ENCODE measurements at places on chromosomes 1 and 21.

DNA sequence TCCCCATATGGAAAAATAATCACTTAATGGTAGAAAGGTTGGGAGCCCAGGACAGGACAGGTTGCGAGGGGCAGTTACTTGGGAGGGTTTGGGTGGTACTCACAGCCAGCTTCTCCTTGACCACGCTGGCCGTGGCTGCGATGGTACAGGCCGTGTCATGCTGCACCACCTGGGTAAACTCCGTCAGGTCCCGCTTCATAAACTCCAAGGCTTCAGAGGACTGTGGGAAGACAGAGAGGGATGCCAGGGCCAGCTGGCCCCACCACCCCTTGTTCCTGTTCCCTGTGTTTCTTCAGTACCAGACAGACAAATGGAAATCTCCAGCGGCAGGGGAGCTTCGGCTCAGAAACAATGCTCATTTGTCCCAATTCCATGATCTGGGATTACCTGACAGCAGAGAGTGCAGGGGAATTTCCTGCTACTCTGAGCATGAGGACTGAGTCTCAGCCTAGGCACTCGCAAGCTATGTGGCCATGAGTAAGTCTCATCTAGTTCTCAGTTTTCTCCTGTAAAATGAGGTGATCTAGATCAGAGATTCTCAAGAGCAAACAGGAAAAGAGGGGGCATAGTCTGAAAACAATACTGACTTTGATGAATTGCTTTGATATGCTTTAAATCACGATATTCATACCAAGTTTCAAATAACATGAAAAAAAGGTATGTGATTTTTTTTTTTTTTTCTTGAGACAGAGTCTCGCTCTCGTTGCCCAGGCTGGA, 7.4 kb downstream of the BSDC1 start:
- no peak for DNase-seq

GRCh38 chr1:169367096-169367685, 406 bp downstream of the NME7 start:
- peak; percentile 9 for DNase-seq

GRCh38 chr1:199310708-199311107, 671.9 kb downstream of the PTPRC start:
- DNase-seq: no peak

DNA sequence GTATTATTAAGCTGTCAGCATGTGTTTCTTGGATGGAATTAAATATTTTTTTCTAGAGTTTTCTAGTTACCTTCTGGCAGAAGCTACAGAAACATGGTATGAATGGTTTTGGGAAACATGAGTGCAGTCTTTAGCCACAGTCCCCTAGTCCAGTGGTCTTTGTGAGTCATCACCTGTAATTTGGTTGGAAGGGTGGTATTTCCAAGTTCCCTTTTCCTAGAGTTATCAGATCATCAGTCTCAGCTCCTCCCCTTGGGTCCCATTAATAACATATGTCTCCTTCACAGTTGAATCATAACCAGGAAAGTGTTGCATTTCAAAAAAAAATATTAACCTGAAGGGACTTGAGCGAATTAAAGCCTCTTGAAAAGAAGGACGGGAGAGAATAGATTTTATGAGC, 27.0 kb downstream of the ELAVL4 start:
- DNase-seq: no peak

DNA sequence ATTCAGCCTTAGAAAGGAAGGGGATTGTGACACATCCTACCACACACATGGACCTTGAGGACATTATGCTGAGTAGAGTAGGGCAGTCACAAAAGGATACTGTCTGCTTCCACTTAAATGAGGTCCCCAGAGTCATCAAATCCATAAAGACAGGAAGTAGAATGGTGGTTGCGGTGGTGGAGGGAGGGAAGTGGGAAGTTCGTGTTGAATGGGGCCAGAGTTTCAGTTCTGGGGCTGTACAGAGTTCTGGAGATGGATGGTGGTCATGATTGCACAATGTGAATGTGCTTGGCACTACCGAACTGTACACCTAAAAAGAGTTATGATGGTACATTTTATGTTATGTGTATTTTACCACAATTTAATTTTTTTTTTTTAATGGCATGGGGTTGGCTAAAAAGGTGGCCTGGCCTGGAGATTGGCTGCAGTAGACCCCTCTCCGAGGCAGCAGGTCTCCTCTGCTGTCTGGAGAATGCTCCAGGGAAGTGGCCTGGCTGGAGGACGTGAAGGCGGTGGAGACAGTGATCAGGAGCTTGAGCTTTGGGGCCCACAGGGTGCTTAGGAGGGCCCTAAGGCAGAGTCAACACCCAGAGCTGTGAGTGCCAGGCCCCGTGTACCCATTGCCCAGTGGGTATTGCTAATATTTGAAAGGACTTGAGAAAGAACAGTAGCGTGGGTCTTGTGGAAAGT, 30.4 kb downstream of the IFNGR2 start:
- no peak for DNase-seq

DNA sequence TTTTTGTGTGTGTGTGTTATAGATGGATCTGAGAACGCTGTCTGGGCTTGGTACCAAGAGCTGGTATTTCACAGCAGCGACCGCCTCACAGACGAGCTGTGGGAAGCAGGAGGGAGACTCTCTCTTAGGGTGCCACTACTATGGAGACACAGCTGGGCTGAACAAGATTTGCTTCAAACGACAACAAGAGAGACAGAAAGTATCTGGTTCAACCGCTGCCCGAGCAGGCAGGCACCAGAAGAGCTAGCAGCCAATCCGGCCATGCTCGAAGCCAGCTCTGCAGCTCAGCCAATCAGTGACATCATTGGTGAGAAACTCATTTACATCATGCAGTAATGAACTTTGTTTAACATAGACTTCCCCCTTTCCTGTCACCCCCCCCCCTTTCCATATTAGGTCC, 341.3 kb downstream of the USP25 start:
- no peak for DNase-seq

DNA sequence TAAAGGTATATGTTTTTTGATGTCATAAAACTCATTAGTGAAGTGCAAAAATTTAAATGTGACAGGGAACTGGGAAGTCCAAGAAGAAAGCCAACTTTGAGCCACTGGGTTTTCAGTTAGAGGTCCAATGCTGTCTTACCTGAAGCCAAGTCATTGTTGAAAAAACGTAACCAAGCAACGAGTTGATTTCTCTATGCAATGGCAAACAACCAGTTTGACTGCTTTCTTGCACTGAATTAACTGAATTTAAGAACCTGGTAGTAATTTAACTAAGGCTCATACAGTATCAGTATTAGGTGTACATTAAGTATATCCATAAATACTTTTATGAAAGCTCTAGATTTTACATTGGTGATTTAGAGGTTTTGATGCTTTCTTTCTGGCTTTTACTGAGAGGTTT, 20.2 kb upstream of the S1PR1 start:
- DNase-seq: no peak

DNA sequence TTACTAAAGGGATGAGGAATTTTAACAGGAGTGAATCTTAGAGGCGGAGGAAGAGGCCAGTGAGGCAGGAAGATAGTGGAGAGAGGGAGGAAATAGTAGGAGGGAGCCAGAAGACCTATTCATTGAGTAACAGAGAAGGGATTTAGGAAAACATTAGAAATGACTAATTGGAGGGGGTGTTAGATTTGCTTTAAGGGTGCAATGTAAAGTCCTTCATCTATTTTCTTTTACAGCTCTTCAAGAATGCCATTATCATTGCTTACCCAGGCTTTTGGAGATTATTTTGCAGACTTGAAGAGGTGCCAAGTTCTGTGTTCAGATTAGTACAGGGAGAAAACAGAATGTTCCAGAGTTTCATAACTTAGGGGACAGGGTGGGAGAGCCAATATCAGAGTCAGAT, 33.8 kb downstream of the OR10J1 start:
- no peak for DNase-seq

DNA sequence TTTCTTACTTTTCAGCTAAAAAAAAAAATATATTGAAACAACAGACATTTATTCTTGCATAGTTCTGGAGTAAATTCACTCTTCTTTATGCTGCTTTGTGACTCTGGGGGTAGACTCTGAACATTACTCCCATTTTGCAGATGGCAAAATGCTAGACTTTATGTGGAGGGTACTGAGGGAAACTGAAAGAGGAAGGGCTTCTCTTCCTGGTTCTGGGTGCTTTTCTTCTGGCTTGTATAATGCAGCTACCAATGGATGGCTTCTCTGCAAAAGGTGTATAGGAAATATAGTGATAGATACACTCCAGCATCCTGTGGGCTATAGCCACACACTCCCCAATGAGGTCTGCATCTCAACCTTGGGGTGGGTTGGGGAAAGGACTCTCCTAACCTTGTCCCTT, 19.7 kb upstream of the ZBTB40 start:
- no peak for DNase-seq

DNA sequence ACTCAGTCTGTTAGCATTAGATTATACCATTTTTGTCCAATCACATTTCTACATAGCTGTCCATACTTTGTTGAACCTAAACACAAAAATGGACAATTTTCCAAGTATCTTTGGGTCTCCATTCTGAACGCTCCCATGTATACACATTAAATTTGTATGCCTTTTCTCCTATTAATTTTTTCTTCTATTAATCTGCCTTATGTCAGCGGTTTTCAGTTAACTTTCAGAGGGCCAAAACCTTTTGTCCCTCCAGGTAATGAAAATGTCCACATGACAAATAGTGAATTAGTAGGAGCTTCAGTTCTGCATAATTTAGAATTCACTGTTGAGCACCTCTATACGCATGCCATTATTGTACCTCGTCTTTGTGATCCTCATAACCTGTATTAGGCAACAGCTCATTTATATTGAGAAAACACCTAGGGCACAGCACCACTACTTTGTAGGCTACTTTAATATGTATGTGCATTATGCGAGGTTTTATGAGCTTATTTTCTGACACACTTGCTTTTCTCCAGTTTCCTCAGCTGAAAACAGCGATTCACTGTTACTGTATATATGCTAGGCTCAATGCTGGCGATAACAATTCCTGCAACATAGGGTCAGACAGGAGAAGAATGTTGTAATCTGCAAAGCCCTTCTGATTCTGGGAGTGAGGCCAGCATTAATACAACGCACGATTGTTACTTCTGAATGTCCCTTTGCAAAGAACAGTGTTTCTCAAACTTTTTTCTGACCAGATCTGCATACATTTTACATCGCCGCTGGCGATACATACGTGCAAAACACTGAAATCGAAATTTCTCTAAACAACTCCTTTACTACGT, 1.1 kb upstream of the ABCD3 start:
- DNase-seq: no peak

DNA sequence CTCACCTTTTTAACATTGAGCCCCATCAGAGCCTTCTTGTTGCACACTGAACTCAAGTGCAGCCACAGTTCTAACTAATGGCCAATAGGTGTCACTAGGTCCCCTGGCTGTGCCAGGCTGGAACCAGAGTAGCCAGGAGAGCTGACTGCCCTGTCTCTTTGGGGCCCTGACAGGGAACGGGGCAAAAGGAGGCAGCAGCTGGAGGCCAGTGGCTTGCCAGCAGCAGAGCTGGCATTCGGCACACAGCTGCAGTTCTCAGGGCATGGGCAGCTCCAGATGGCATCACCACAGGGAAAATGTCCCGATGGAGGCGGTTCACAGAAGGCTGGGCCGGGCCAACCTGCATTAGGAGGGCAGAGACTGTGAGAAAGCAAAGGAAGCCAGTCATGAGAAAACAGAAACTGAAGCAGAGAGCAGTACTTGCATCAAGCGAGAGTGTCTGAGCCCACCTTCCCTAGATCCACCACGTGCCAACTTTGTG, 188.6 kb downstream of the FCRL5 start:
- DNase-seq: peak; percentile 96

- DNase-seq: no peak
Observed at GRCh38 chr1:116078699-116079223, 32.4 kb upstream of the MAB21L3 start.

DNA sequence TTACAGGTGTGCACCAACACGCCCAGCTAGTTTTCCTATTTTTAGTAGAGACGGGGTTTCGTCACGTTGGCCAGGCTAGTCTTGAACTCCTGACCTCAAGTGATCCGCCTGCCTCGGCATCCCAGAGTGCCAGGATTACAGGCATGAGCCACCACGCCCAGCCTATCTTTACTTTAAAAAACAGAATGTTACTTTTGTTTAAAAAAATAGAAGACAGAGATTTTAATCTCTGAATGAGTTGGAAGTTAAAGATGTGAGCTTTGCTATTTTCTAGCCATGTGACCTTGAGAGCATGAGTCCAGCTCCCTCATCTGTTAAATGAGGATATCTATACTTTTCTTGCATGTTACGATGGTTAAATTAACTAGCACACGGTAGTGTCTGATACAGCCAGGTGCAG, 3.9 kb upstream of the PUM1 start:
- DNase-seq: no peak

DNA sequence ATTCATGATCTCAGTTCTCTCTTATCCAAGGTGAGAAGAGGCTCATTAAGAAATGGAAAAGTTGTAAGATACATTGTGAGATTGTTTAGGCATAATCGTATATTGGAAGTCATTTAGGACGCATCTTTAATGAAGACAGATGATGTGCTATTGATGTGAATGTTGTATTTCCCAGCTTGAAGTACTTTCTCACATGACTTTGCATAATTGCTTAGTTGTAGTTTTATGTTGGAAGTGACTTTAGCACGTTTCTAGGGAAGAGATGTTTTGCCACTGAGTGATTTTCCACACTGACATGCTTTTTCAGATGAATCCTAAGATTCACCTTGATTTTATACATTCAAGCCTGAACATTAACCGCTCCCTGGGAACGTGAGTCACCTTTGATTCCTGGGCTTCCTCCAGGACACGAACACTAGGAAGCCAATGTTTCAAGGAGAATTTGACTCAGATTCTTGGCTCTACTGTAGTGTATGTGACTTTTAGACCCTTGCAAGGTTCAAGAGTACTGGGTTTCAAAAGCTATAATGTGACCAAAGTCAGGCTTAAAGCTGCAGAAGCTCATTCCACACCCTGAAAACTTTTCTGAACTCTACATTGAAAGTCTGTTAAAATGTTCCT, 27.9 kb downstream of the ANGEL2 start:
- DNase-seq: no peak

GRCh38 chr1:37764414-37764825, 500 bp downstream of the EPHA10 start:
- DNase-seq: peak; percentile 42

DNA sequence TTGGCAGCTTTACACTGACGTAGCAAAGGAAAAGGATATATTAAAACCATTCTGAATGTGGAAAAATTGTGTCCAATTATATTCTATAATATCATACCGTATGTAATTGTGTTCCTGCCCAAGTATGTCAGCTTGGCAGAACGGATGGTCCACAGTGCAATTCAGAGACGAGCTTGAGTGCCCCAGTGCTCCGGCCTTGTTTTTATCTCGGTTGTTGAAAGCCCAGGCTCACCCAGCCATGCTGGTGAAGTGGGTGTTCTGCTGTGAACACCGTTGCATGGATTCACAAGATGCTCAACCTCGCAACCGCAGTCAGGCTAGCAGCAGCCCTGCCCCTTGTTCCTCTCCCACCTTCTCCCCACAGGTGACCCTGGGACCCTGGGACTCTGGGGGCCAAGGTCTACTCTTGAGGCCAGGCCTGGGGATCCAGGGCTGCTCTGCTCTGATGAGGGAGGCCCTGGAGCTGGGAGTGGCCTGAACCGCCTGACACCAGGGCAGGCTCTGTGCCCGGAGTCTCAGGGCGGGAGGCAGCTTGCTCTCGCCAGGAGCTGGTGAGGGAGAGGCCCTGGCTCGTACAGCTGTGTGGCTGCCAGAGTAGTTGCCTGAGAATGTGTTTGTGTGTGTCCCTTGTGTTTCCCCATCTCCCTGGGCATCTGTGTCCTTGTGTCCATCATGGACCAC, 11.2 kb downstream of the PTPRF start:
- DNase-seq: no peak
